WTC11 (cell line): ENCODE measurements at places on chromosomes 7 and 10.

GRCh38 chr7:96069401-96069800 is 252.5 kb downstream of the SLC25A13 start:
- DNase-seq = no peak

DNA sequence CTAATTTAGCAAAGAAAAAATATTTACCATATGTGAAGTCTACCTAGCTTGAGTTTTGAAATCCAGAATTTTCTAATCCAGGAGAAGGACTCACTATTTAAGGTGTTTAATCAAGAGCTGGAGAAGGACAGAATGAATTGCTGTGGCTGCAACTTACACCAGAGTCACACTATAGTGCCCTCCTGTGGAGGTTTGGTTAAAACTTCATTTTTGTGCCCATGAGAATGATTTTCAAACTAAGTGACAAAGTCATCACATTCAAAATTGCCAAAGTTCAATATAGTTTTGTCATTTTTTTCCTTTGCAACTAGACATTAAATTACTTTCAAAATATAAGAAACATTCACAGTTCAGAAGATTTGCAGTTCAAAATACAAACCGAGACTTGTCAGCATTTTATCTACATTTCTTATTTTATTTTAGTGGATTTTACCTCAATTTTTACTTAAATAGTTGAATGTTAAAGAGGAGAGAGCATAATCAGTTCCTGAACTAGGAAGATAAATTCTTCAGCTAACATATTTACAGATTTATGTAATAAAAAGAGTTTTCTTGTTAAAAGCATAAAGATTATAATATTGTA is 70.7 kb downstream of the CABCOCO1 start:
- DNase-seq = no peak

- no peak for DNase-seq
These were observed 194.7 kb upstream of the BMPER start for GRCh38 chr7:33710608-33711007.

- DNase-seq = no peak
These were observed 162.9 kb downstream of the CDK14 start for GRCh38 chr7:90758933-90759562.

- DNase-seq = no peak
These were observed 14.8 kb downstream of the MBL2 start for GRCh38 chr10:52757773-52758172.

DNA sequence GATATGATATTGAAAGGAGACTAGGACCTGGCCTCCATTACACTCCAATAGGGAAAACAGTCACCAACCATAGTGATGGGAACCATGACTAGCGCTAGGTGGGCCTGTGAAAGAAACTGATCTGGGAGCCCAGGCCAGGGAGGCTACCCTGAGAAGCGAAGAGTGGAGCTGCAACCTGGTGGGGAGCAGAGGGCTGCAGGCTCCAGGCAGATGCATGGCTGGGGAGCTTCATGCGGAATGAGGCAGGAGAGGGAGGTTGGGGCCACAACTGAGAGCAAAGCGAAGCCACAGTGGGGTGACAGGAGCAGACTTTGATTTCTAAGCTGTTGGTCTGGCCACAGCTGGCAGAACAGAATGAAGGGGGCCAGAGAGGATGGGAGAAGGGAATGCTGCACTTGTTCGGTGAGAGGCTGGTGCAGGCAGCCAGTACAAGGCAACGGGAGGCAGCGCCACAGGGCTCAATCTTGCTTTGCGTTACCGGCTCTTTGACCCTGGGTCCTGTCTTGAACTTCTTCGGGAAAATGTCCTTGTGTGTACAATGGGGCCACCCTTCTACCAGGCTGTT is 88.4 kb downstream of the TACC2 start:
- no peak for DNase-seq

GRCh38 chr10:6518791-6519429 is 61.2 kb downstream of the PRKCQ start:
- no peak for DNase-seq

GRCh38 chr10:13536674-13537366 is 8.0 kb upstream of the BEND7 start:
- peak; percentile 83 for DNase-seq

- DNase-seq = no peak
These were observed 121.5 kb downstream of the TPST1 start for GRCh38 chr7:66326501-66327215.

DNA sequence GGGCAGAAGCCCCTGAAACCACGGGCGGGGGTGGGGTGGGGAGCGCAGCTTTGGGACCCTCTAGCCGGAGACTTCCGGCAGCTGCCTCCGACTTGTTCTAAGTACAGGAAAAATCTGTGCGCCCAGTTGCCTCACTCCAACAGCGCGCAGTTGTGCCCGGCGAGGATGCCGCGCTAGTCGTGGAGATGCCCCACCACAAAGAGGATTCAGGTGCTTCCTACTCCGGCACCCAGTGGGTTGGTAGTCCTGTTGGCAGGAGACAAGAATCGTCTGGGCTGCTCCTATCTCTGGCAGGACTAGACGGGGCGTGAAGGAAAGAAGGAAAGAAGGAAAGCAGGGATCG is 465 bp upstream of the NPY start:
- peak; percentile 34 for DNase-seq

- no peak for DNase-seq
These were observed 48.4 kb downstream of the TES start for GRCh38 chr7:116258734-116259133.

- DNase-seq = no peak
These were observed 84.1 kb upstream of the RPA3 start for GRCh38 chr7:7802531-7802930.

GRCh38 chr7:128039544-128039953 is 8.3 kb upstream of the LRRC4 start:
- no peak for DNase-seq

DNA sequence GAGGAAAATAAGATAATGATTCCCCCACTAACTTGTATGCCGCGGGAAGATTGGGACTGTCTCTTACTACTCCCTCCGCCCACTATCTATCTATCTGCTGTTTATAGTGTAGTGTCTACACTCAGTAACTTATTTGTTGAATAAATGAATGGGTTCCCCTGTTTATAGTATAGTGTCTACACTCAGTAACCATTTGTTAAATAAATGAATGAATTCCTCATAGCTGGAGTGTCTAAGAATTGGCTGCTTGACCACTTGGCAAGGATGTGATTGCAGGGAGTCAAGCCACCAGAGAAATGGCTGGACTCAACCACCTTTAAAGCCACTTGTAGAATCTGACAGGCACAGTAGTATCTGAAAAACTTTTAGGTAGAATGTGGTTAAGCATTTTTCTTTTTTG is 147.1 kb downstream of the TRIL start:
- DNase-seq = no peak

DNA sequence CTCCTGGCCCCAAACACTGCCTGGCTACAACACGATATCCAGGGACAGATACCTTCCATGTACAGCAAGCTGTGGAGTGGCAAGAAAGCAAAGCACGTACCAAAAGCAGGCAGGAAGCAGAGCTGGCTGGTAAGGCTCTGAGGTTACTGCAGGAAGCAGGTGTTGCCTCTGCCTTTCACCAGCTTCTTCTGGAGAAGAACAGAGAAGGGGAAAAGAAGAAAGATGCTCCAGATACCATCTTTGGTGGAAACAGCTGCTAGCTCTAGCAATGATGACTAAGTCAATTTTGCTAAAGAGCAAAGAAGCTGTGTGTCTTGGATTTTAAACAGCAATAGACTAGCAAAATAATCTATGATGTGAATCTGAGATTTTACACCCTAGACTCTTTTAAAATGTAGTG is 34.9 kb upstream of the PRSS1 start:
- no peak for DNase-seq

- no peak for DNase-seq
These were observed 26.3 kb upstream of the TSPAN33 start for GRCh38 chr7:129118182-129118581.
